Stomach (tissue), 19 donors: ENCODE measurements at places on chromosomes 4 and X. TPM values are rescaled to one million over a fixed set of nuclear protein-coding genes. Genes with fewer than 3 reads are reported as not detected.

POF1B gene
- 22.8 TPM for total RNA-seq

GRCh38 chr4:42633605-42634388 lies 23.1 kb downstream of the ATP8A1 start:
- no peak overlapping the region for H3K27ac ChIP-seq
- H3K4me1 ChIP-seq: peaks cover 22% of the 10 kb centered on the region
- DNase-seq: no peak

GPR119 gene
- not detected for total RNA-seq

DCAF4L1 gene
- not detected for total RNA-seq

DNA sequence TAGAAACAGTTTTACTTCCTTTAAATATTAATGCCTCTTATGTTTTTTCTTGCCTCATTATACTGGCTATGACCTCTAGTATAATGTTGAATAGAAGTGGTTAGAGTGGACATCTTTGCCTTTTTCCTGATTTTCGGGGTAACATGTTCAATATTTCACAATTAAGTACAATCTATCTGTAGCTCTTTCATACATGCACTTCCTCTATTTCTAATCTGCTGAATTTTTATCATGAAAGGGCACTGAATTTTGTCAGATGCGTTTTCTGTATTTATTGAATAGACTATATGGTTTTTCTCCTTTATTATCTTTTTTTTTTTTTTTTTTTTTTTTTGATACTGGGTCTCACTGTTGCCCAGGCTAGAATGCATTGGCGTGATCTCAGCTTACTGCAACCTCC lies 29.0 kb downstream of the MECP2 start:
- H3K27me3 ChIP-seq: no peaks in the 10 kb centered on the region
- no peak overlapping the region for H3K4me3 ChIP-seq
- no peak overlapping the region for H3K27ac ChIP-seq
- no peak for DNase-seq

GRCh38 chr4:30972542-30972941 lies 252.4 kb downstream of the PCDH7 start:
- H3K27ac ChIP-seq: no peak overlapping the region
- no peak for DNase-seq
- H3K4me3 ChIP-seq: no peak overlapping the region
- no peaks in the 10 kb centered on the region for H3K27me3 ChIP-seq

DNA sequence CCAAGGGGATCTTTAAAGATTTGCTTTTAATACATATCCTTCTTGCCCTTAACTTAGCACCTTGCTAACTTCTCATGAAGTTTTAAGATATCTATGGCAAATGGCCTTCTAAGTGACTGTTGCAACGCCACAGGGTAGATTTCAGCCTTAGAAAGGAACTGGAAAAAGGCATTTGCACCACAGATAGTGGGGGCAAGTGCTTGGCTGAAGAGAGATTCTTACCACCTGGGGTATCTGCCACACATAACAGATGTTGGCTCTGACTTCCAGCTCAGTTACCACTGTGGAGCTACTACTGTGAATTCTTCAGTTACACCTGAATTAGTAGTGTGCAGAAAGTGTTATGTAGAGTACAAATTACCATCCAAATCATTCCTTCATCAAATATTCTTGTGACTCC lies 302.6 kb downstream of the PPP3CA start:
- H3K27ac ChIP-seq: no peak overlapping the region
- no peak for DNase-seq
- H3K27me3 ChIP-seq: no peaks in the 10 kb centered on the region
- no peak overlapping the region for H3K4me3 ChIP-seq
- peaks cover 9% of the 10 kb centered on the region for H3K36me3 ChIP-seq

- no peak overlapping the region for H3K4me3 ChIP-seq
- H3K27me3 ChIP-seq: peaks cover 5% of the 10 kb centered on the region
- H3K27ac ChIP-seq: no peak overlapping the region
- H3K36me3 ChIP-seq: no peaks in the 10 kb centered on the region
These were observed 98.7 kb upstream of the PPP2R3B start for GRCh38 chrX:485368-485767.

FAM9C gene
- 0.18 TPM for total RNA-seq

DNA sequence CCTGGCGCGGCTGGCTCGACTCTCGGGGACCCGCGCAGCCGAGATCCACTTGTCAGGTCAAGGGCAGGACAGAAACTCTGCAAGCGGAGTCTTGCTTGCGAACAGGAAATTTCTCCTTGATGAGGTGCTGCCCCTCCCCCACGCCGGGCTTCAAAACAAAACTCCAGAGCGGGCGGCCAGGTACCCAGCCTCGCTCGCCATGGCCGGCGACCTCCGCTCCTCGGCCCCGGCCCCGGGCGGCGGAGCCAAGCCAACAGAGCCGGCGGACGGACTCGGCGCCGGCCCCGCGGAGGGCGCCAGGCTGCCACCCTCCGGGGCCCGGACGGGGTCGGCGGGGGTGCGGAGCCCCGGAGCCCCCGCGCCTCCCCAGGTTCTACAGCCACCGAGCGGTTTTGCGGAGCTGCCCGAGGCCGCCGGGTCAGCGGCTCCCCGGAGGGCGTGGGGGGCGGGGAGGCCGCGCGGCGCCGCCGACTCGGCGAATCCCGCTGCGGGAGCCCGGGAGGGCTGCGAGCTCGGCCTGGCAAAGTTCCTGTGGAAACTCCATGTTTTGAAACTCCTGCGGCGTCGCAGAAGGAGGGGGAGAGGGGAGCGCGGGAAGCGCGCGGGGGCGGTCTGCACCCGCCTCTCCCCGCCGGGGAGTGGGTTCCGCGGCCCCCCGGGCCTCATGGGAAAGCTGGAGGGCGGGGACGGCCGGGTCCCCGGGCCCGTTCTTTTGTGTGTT lies 11.7 kb upstream of the BCOR start:
- peak overlapping the region; percentile 68 for H3K4me3 ChIP-seq
- peaks cover 26% of the 10 kb centered on the region for H3K27me3 ChIP-seq
- peaks cover 32% of the 10 kb centered on the region for H3K4me1 ChIP-seq
- DNase-seq: peak; percentile 75
- no peaks in the 10 kb centered on the region for H3K36me3 ChIP-seq
- peak overlapping the region; percentile 90 for H3K27ac ChIP-seq

DNA sequence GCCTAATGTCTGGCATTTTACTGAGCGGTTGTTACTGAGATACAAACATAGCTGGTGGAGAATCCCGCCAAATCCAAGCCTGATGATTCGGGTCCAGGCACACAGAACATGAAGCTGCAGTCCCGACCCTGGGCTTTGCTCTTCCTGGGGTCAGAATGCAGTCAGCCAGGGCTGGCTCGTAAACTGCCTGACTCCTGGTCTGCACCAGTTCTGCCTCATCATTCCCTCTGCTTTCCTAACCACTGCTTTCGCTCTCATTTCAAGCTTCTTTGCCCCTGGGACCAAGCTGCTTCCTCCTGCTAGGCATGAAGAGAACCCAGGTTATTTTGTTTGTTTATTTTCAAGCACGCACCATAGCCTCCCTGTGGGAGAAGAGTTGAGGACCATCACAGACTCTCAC lies 39.3 kb downstream of the GATB start:
- no peaks in the 10 kb centered on the region for H3K4me1 ChIP-seq
- no peak overlapping the region for H3K4me3 ChIP-seq
- no peak for DNase-seq
- no peak overlapping the region for H3K27ac ChIP-seq

WAS gene
- total RNA-seq: 2.4 TPM

DNA sequence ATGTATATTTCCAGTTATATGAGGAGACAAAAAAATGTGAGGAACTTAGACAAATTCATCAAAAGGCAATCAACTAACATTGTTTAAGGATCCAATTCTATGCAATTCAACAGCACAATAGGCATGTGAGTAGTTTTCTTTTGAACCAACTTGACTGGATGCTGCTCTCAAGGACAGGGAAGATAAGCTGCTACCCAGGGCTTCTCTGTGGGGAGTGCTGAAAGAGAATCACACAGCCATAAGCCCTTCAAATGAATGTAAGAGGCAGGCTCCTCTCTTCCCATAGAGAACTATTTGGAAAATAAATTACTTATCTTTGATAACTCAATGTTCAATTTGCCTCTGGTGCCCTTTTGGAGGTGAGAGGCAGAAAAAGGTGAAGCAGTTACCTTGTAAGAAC lies 1413.6 kb downstream of the PCDH7 start:
- no peak for DNase-seq
- H3K36me3 ChIP-seq: no peaks in the 10 kb centered on the region
- no peak overlapping the region for H3K4me3 ChIP-seq
- H3K27ac ChIP-seq: no peak overlapping the region
- H3K27me3 ChIP-seq: no peaks in the 10 kb centered on the region

MAGEA3 gene
- total RNA-seq: not detected
